LNCaP clone FGC (cell line): ENCODE measurements at places on chromosomes 1 and 21.

GRCh38 chr1:212515329-212515760 lies 82.6 kb downstream of the NENF start:
- DNase-seq = no peak

- DNase-seq = no peak
Observed at GRCh38 chr1:24463776-24464735, 38.6 kb upstream of the RCAN3 start.

DNA sequence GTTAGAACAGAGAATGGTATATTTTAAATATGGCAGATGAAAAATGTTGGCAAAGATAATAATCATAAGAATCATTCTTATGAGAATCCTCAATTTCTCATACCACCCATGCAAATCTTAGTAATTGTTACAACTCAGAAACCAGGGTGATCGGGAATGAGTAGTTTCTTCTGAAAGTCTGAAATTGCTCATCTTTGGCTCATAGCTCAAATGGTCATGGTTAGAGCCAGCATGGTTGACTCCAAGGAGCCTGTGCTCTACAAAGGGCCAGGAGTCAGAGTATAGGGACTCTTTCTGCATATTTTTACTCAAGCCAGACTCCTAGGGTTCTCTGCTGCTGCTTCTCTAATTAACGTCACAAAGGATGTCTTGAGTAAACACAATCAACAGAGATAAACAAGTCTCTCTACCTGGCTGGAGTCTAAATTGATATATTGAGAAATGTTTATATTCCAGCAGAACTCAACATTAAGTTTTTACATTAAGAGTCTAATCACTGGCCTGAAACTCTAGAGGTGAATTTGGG lies 1.9 kb upstream of the ETV3 start:
- no peak for DNase-seq

DNA sequence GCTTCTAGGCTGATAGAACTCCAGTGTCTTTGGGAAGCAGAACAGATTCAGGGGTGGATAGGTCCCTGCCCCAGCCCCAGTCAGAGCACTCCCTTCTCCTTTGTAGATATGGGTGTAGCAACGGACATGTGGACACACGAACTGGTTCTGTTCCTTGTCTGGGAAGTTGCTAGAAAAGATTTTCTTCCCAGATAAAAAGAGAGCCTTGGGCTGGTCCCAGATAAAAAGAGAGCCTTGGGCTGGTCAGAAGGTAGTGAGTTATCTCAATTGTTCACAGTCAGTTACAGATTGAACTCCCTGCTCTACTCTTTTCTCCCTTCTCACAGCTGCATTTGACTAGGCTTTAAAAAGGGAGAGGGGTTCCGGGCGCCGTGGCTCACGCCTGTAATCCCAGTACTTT lies 7.4 kb upstream of the EFNA1 start:
- no peak for DNase-seq

GRCh38 chr1:7970246-7970645 lies 8.7 kb downstream of the PARK7 start:
- DNase-seq = no peak

DNA sequence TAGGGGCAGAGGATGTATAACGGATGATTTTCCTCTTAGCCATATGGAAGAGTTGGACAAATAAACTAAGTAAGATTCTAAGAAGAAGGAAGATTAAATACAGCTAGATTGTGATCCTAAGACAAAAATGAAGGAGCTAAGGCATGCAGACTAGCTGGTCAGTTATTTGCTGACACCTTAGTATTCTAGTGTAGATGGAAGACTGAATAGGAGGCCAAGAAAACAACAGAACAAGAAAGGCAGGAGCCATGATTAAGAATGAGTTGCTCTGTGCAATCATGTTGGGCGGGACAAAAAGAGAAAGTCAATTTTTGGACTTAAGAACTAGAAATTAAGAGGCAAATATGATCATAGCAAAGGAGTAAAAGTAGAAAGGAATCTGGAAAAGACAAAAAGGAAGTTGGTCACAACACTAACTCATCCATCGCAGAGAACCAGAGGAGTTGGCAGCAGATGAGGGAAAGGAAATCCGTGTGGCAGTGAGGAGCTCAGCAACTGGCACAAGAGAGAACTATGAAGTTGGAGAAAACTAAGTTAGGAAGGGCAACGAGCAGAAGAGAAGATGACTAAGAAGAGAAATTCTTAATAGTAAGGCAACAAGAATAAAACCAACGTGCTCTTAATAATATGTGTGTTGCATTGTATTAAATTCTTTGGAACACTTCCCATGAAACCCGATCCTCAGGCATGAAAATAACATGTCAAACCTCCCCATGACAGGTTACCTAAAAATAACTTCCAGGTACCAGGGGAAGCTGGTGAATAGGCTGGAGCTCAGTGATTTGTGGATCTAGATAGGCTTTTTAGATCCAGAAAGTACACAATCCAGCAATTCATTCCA lies 234.4 kb downstream of the LTN1 start:
- DNase-seq = no peak

DNA sequence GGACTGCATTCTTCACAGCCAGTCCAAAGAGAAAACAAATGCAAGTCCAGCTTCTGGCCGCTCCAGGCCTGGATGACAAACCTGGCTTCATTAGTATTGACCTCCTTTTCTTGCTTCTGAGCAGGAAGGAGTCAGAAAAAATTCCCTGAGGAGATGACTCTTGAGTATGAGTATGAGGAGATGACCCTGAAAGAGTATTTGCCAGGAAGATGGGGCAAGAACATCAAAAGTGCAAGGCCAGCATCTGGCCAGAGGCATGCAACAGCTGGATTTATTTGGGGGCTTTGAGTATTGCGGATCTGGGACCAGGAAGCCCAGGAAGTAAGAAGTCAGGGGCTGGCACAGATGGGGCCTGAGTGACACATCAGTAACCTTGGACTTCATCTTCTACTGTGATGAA lies 113.9 kb downstream of the GLIS1 start:
- DNase-seq = no peak

- DNase-seq = no peak
Observed at GRCh38 chr1:26307363-26307781, 936 bp upstream of the UBXN11 start.

- DNase-seq = no peak
Observed at GRCh38 chr21:41507521-41508414, at the start of gene TMPRSS2. Gene TMPRSS2, minus strand, starts transcription at chr21:41508158. Its CDS starts 10,025 bp downstream, at chr21:41498133.

DNA sequence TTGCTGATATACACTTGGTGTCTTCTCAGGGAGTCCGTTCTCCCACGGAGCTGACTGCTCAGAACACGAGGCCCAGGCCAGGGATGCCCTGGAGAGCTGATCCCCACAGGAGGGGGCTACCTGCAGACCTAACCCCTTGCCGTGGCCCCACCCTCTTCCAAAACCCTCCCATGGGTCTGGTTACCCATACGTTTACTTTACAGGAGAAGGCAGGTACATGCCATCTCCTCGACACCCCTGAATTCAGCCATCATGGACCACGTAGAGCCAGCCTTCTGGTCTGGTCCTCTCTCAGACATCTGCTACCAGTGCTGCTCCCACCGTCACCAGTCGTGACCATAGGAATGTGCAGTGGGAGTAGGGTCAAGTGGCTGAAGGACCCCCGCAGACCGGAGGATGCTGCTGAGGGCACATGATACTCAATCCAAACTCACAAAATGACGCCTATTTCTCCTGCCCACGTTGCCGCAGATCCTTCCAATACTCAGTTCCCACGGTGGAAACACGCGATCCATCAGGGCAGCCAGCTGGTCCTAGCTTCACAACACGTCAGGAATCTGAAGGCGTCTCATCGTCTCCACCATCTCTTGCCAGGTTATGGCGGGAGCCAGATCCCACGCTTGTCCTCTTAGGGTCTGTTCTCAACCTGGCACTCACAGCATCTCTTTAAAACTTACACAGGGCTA lies 26.7 kb downstream of the PGBD5 start:
- no peak for DNase-seq

- DNase-seq = no peak
Observed at GRCh38 chr1:3009021-3009420, 12.2 kb upstream of the ACTRT2 start.

GRCh38 chr1:36351227-36351977 lies 28.0 kb upstream of the EVA1B start:
- DNase-seq = no peak

DNA sequence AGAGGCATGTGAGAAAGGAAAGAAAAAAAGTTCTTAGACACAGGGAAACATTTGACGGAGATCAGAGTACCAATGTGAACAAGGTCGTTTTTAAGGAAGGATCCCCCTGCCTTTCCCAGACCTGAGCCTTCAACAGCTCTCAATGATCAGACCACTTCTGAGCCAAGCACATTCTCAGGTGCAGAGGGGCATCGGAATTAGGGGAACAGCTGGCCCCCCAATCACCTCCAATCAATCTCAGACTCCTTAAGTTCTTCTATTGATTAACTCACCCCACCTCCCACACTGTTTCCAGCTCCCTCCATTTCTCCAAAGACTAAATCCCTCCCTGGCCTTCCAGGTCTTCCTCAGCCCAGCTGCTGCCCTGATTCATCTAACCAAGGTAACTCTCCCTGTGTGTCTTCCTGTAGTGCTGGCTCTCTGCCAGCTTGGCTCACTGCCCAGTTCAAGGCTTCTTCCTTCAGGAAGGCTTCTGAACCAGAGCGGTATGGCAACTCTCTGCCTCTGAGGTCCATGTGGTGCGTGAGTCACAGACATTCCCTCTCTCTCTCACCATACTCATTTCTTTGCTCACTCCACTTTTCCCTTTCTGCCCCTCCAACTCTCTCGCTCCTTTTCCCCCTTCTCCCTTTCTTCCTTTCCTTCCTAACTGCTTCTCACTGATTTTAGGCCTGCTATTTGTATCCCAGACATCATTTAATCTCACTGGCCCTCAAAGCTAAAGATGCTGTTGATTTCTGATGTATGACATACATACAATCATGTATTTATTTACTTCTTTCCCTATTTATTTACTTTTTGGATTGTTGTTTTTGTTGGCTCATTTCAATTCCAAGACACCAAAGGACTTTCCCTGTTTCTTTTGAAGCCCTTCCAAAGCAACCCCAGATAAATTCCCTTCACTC lies 18.1 kb downstream of the CFAP45 start:
- DNase-seq = peak; percentile 96
